ENCODE measurements at places on chromosomes 11 and 22.

DNA sequence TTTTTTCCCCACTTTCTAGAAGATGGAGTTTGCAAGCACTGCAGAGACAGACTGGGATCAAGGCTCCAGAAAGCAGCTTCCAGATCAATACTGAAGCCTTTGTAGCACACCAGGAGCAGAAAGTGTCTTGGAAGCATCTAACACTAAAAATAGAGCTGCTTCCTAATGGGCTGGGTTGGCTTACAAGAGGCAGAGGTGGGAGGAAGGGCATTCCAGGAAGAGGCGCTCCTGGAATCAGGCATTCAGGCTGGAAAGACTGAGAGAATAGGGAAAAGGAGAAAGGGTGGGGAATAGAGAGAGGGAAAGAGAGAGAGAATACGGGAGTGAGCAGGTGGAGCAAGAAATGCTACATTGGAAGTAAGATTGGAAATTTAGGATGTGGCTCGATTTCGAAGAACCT, 395.9 kb downstream of the OPCML start:
- DNase-seq, result no peak

- no peak for DNase-seq
Observed at GRCh38 chr11:12506404-12506921, 129.1 kb downstream of the PARVA start.

DNA sequence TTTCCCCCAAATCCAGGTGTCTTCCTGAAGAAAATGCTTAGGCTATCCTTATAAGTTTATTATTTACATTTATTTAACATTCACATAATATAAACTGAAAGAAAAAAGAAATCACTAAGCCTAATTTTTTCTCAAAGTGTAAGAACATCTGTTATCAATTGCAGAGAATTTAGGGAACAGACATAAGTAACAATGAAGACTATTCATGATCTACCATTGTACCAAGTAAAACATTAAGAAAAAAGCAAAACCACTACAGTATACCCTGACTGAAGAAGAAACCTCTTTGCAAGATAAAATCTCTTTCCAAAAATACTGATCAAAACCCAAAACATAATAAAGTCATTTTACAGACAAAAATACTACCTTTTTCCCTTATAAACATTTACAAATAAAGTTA, 60.5 kb downstream of the NUP98 start:
- DNase-seq, result no peak

DNA sequence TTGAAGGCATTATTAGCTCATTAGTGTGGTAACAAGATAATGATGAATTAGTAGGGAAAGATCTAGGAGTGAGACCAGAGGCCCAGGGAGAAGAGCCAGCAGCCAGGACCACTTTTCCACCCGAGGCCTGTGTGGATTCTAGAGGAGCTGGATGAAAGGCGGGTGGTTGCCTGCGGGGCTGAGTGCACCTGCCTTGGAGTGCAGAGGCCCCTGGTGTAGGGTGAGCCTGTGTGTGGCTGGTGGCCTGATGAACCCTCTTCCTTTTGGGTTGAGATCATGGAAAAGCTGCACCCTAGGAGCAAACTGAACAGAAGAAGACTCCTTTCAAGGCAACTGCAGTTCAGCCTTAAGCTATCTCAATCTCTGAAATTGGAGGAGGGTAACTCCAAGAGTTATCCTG, 5.9 kb upstream of the TP53AIP1 start:
- DNase-seq, result no peak

GRCh38 chr22:31652088-31652487, 9.9 kb downstream of the PISD start:
- no peak for DNase-seq

GRCh38 chr22:29146771-29147170, 58.9 kb upstream of the EMID1 start:
- no peak for DNase-seq

DNA sequence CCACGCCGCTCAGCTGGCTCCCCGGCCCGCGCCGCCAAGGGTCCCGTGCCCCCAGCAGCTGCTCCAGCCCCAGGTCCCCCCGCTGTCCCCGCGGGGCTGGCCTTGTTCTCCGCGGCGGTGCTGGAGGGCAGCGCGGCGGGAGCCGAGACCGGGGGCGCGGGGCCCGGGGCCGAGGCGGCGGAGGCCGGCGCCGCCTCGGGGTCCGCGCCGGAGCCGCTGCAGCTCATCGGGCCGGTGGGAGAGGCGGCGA, 128 bp downstream of the TAF10 start:
- no peak for DNase-seq

GRCh38 chr11:113204280-113204679, 110.1 kb upstream of the TTC12 start:
- DNase-seq, result no peak

DNA sequence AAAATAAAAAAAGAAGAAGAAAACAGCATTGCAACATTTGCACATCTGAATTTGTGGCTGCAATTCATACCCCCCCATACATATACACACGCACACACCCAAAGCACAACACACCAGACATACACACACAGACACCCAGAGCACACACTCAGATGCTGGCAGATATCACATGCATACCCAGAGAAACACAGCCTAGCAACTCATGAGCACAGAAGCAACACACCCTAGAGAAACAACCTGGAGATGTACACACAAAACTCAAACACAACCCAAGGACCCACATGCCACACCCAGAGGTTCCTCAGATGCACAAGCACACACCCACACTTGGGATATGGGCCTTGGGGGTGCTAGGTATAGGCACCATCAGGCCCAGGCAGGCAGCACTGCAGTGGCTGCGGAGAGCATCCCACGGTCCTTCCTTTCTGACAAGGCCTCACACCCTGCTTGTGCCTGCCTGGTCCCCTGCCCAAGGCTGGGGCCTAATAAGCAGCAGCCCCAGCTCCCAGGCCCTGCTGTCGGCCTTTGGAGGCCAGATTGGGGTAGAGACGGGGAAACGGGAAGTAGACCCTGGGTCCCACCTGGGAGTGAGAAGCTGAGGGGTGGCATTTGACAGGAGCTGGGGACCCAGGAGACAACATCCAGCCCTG, 3.1 kb downstream of the CST6 start:
- DNase-seq, result no peak

DNA sequence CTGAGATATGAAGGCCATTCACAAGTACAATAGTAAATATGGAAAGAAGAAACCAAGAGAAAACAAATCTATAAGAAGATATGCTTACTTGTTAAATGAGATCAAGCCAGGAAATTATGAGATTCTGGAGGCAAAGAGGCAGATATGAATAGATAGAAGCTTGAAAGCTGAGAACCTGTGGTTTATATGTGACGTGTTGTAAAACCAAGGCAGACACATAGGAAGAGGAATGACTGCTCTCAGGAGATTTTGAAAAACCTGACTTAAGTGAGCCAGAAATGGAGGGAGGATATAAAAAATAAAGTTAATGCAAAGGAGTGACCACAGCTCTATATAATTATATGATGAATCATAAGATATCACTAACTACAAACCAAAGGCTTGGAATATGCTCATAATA, 1160.5 kb upstream of the CNTN5 start:
- no peak for DNase-seq

- DNase-seq, result no peak
Observed at GRCh38 chr22:28006271-28006670, 87.2 kb upstream of the PITPNB start.

GRCh38 chr22:34609646-34610045, 456.3 kb upstream of the ISX start:
- no peak for DNase-seq

- DNase-seq, result no peak
Observed at GRCh38 chr11:106694501-106694900, 323.8 kb downstream of the GUCY1A2 start.

DNA sequence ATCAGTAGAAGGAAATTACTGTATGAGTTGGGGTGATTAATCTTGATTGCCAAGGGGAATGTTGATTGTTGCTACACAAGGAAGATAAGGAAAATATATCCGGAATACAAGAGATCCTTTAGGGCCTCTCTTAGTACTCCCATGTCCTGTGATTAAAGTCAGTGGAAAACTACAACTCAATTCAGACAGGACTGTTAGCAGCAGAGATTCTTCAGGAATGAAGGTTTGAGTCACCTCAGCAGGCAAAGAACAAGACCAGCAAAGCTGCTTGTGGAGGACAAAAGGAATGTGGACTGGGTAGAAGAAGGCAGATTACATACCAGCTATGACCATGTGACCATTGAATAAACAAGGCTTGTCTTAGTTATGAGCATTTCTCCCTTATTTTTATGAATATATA, 478.2 kb downstream of the BUD13 start:
- DNase-seq, result no peak

DNA sequence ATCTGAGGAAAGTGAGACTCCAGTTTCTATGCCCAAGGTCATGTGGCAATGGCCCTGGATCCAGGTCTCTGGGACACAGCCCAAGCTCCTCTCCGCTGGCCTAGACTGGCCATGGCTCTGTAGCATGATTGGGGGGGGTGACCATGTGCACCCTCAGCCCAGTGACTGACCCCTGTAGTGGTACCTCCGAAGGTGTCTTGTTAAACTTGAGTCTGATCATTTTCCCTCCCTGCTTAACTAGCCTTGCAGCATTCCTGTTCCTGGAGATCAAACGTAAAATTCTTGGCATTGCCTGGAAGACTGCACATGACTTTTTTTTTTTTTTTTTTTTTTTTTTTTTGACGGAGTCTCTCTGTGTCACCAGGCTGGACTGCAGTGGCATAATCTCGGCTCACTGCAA, 1116.0 kb downstream of the TBC1D22A start:
- no peak for DNase-seq

DNA sequence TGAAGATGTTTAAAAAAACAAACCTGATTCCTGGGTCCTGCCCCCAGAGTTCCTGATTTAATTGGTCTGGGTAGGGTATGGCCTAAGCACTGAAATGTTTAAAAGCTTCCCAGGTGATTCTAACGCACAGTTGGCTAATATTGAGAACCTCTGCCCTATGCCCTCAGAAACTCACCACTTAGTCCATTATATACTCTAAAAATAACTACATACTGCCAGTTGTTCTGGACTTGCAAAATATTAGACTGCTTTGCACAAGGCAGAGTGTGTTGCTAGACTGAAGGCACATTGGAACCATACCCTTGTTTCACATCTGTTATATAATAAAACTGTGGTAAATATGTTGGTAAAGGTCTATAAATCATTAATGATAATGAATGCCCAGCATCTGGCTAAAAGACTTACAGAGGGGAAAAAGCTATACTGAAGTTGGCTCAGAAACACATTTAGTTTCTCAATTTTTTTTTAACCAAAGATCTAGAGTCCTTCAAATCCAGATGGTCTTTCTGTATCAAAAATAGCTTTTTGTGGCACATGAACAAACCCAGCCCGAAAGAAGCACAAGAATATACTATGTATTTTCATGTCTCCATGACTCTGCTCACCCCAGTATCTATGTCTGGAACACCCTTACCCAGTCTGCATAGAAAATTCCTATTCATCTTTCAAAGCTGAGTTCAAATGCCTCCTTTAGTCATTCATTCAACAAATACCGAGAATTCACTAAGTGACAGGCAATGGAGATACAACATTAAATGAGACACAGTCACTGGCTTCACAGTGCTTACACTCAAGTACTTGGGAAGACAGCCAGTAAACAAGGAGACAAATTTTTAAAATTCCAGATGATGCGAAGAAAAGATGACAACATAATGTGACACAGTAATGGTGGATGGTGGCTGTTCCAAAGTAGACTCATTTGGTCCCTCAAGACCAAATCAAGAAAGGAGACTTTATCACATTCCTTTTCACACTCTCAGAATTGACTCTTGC, 44.1 kb downstream of the RBFOX2 start:
- no peak for DNase-seq

GRCh38 chr11:19988598-19988997, 171.7 kb downstream of the DBX1 start:
- no peak for DNase-seq

GRCh38 chr22:37994049-37994448, 9.7 kb upstream of the SOX10 start:
- DNase-seq, result no peak

DNA sequence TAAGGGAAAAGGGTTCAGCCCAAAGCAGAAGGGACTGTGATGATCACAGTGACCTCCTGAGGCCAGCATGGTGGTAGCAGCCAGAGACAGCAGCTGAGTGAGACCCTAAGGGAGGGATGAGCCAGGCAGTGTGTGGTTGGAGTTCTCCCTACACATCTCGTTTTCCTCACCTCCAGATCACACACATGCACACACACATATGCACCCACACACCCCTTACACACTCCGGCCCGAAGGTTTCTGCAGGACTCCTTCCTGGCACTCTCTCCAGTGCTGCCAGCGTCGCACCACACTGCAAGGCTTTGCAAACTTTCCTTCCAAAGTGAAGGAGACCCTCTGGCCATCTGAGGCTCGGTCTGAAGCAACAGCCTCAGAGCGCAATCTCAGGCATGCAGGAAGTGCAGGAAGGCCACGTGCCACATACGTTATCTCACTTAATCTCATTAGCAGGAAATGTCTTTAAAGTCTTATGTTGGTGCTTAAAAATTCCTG, 26.9 kb upstream of the TP53I11 start:
- DNase-seq, result no peak

DNA sequence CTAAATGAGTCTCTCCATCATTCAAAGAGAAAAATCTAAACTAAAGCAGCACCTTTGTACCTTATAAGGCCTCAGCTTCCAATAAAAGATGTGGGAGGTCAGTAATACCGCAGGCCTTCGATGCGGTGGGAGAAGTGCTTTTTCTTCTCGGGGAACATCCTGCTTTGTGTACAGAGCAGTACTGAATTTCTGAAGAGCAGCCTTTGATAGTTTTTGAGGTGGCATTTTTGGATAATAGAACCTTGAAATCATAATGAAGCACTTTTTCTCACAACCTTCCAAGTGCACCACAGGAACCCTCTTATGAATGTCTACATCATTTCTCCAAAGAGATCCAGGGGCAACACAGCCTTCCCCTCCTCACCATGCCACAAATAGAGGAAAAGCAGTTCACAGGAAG, 39.6 kb downstream of the LRRC4C start:
- no peak for DNase-seq

DNA sequence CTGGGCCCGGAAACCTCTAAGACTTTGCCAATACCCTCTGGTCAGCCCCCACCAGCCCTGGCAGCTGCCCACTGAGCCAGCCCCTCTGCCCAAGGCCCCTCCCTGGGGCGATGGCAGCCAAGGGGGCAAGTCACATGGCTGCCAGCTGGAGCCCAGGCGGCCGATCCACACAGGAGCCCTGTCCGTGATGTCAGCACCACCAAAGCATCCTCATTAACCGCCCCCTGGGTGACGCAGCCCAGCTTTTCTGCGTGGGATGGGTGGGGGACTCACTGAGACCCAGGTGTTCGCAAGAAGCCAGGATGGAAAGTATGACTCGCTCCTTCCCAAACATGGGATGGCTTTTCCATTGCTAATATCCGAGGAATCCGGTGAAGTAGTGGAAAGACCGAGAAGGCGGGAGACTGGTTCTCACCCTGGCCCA, 46.6 kb upstream of the WNT7B start:
- no peak for DNase-seq

GRCh38 chr22:47230251-47230650, 467.8 kb downstream of the TBC1D22A start:
- no peak for DNase-seq

DNA sequence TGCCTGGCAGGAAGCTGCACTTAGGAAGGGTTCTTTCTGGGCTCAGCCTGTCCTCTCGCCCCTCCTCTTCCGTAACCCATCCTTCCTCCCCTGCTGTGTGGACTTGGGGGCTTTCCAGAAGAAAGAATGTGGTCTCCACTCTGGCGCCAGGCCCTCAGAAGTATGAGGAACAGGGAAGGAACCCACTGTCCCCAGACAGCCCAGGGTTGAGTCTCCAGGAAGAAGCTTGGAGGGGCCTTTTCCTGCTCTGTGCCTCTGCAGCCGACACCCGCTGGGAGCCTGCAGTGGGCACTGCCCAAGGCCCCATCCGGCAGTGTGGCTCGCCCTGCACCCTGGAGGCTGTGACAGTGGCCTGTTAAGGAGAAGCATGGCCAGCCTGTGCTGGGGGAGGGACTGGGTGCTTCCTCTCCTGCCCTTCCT, 112.6 kb downstream of the ST3GAL4 start:
- no peak for DNase-seq

GRCh38 chr11:133693110-133693509, 152.2 kb downstream of the SPATA19 start:
- DNase-seq, result no peak
